ENCODE measurements at places on chromosomes 4 and X.

DNA sequence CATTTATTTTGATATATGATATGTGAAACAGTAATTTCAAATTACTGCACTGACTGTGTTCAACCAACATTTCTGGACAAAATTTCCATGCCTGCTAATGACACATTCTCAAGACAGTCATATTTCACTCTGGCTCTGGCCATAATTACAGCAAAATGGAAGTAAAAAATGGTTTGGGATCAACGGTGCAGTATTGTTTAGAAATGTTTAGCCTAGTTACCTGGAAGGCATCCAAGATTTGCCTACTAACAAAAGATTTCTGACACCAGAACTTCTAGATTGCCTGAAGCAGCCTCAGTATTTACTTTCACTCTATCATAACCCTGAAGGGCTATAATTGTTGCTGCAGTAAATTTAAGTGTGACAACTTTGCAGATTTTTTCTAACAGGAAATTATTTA, 416.3 kb downstream of the PCDH10 start:
- DNase-seq = no peak

- DNase-seq = no peak
These were observed 33.4 kb downstream of the ZCCHC12 start for GRCh38 chrX:118857006-118857405.

DNA sequence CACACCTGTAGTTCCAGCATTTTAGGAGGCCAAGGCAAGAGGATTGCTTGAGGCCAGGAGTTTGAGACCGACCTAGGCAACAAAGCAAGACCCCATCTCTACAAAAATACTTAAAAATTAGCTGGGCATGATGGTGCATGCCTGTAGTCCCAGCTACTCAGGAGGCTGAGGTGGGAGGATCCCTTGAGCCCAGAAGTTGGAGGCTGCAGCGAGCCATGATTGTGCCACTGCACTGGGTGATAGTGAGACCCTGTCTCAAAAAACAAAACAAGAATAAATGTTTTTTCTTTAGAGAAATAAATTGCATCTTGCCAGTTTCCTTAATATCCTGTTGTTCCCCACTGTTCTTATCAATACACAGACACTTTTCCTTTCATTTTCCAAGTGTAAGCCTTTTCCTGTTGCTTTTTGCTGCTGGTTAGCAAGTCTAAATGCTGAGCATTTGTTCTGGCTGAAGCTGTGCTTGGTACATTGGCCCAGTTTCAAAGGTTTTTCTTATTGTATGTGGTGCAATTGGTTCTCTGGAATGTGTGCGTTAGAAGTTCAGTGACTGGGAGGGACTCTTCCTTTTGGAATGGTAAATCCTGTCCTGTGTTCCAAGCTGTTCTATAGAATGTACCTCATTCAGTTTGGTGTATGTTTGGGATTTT, 98.2 kb downstream of the AFF1 start:
- no peak for DNase-seq

- DNase-seq = no peak
These were observed 32.5 kb upstream of the SLC2A9 start for GRCh38 chr4:10053635-10054453.

DNA sequence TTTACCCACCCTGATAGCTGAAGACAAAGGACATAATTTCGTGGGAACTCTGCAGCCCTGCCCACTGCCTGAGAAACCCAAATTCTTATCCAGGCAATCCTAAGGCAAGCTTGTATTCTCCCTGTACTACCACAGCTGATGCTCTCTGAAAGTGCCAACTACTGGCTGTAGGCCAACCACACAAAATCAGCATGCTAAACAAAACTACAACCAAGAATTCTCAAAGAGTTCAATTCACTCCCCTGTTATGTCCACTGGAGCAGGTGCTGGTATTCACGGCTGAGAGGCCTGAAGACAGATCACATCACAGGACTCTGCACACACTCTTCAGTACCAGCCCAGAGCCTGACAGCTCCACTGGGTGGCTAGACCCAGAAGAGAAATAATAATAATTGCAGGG, 375.9 kb upstream of the NDST4 start:
- DNase-seq = no peak

DNA sequence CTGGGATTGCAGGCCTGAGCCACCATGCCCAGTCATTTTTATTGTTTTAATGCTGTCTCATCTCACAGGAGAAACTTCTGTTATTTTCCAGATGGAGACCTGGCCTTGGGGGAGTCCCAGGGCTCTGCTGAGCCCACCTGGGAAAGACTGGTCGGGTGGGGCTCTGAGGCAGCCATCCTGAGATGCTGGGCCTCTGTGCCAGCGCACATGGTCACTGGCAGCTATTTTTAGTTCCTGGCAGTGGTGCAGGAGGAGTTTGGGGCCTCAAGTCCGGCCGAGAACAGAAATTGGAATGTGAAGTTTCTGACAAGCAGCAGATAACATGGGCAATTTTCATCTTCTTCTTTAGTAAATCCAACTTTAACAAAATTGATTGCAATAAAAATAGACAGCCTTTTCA, 44.5 kb downstream of the SORCS2 start:
- no peak for DNase-seq

DNA sequence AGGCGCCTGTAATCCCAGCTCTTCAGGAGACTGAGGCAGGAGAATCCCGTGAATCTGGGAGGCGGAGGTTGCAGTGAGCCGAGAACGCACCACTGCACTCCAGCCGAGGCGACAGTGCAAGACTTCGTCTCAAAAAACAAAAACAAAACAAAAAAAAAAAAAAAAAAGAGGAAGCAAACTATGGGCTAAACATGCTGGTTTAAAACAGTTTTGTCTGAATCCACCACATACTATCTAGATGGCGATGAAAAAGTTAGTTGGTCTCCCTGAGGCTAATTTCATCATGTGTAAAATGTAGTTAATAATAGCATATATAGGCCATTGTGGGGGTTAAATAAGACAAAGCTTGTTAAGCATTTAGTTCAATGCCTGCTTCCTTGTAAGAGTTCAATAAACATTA, 451.1 kb downstream of the RPA4 start:
- no peak for DNase-seq

- no peak for DNase-seq
These were observed 205.7 kb downstream of the CAMK2D start for GRCh38 chr4:113555868-113556267.

All from activated T-cell treated with anti-CD3 and anti-CD28 coated beads, Interleukin-2, amount 50 U/mL, for 48 hours (primary cell).